IMR-90 (cell line): ENCODE measurements at places on chromosomes 3 and 15. TPM values are rescaled to one million over a fixed set of nuclear protein-coding genes. Genes with fewer than 3 reads are reported as not detected.

LRTM1 gene
- not detected in 2 replicates for total RNA-seq

MESP1 gene
- under 0.01 TPM in 1 of 2 replicates, not detected in the other for total RNA-seq

- H3K4me1 ChIP-seq, result 0 out of 2 replicates have a peak, but pooled peaks cover 2% of the 10 kb centered on the region
- H3K36me3 ChIP-seq, result no peaks in the 10 kb centered on the region
- no peak overlapping the region for H3K27ac ChIP-seq
- H3K4me3 ChIP-seq, result no peak overlapping the region; the same call in 1 of the 2 replicates
Measured at GRCh38 chr15:46091860-46092450, 457.1 kb downstream of the SQOR start.

GRCh38 chr15:92101708-92102394, 248.3 kb downstream of the SLCO3A1 start:
- H3K4me1 ChIP-seq, result no peaks in the 10 kb centered on the region
- DNase-seq, result no peak
- no peak overlapping the region for H3K27ac ChIP-seq
- H3K27me3 ChIP-seq, result no peaks in the 10 kb centered on the region

GRCh38 chr15:35485411-35485810, 60.6 kb downstream of the DPH6 start:
- H3K4me3 ChIP-seq, result no peak overlapping the region
- no peaks in the 10 kb centered on the region for H3K27me3 ChIP-seq
- no peak overlapping the region for H3K27ac ChIP-seq

- peaks cover 74% of the 10 kb centered on the region for H3K36me3 ChIP-seq
- H3K27ac ChIP-seq, result peak within 1 kb of the TSS; percentile 86
- peak within 1 kb of the TSS; percentile 80 for H3K4me3 ChIP-seq
- peak; percentile 90 for DNase-seq
- no peaks in the 10 kb centered on the region for H3K27me3 ChIP-seq
- H3K4me1 ChIP-seq, result peaks cover 10% of the 10 kb centered on the region
Measured at GRCh38 chr3:49120438-49121131, at the start of gene USP19. TSS of gene USP19 (minus strand) at chr3:49120823. CDS start at chr3:49119145, 1,678 bp downstream.

HES1 gene
- 3.6 and 8.3 TPM in 2 replicates for total RNA-seq

DNA sequence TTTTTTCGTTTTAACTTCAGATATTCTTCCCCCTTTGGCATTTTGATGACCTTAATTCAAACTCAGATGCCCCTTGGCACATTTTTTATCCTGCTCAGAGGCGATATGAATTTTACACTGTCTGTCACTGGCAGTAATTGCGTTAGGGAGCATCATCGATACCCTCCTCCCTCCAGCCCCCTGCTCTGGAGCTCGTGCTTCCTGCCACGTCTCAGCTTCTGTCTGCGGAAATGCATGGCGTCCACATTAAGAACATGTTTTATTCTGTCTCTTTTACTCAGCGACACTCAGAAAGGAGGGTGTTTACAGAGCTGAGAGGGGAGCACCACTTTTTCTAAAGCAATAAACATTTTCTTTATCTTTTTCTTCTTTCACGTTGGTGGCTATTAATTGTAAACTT, 254.2 kb downstream of the EBLN2 start:
- H3K36me3 ChIP-seq, result no peaks in the 10 kb centered on the region
- no peak overlapping the region for H3K27ac ChIP-seq
- no peaks in the 10 kb centered on the region for H3K4me1 ChIP-seq
- H3K27me3 ChIP-seq, result peaks cover 2% of the 10 kb centered on the region; the same call in 1 of the 2 replicates
- no peak overlapping the region for H3K4me3 ChIP-seq
- DNase-seq, result no peak
